Kidney (tissue), 22 donors: ENCODE measurements at places on chromosomes 2 and 18.
A peak's percentile ranks its signal among the peaks of the same experiment; 100 is the strongest.

DNA sequence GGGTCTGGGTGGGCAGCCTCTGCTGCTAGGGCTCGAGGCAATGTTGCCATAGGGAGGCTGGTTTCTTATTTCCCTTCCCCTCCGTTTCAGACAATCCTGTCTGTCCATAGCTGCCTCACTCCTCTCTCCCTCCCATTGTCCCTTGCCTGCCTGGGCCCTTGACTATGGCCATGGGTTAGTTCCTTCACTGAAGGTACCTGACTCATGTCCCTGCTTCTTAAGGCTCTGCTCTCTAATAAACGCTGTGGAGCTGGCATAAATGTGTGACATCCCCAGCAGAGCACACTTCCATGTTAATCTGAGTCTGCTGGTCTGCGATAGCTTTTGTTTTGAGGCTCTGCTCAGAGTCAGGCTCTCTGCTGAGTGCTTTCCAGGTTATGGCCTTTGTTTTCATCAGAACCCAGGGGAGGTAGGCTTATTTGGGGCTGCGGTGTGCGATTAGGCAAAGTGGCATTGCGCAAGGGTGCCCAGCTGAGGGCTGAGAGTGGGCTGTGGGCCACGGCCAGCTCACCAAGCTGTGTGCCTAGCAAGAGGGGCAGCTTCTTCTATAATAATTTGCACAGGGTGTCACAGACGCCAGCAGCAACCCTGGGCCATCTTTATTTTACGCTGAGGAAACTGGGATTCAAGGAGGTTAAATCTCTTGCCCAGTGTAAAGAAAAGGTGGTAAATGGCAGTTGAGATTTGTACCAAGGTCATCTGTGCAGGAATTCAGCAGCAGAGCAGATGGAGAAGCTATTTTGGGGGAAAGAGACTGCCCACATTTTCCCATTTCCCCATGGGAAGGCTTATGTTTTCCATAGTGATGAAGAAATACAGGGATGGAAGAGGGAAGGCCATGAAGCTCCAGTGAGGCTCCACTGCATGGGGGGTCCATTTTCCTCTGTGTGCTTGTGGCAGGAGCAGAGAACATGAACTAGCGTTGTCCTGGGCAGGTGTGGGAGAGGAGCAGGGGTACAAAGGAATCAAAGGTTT lies 25.6 kb downstream of the MRPL33 start:
- no peaks in the 10 kb centered on the region for H3K36me3 ChIP-seq
- DNase-seq: no peak
- peaks cover 10% of the 10 kb centered on the region for H3K4me1 ChIP-seq
- no peak overlapping the region for H3K4me3 ChIP-seq
- peak overlapping the region; percentile 32 for H3K27ac ChIP-seq

- peak overlapping the region; percentile 51 for H3K27ac ChIP-seq
- no peaks in the 10 kb centered on the region for H3K36me3 ChIP-seq
- DNase-seq: no peak
- no peak overlapping the region for H3K4me3 ChIP-seq
- H3K4me1 ChIP-seq: peaks cover 26% of the 10 kb centered on the region
Measured at GRCh38 chr18:75216212-75216910, 5.8 kb downstream of the TSHZ1 start.

- H3K27me3 ChIP-seq: no peaks in the 10 kb centered on the region
- H3K4me1 ChIP-seq: peaks cover 14% of the 10 kb centered on the region
- peak overlapping the region; percentile 75 for H3K27ac ChIP-seq
- DNase-seq: peak; percentile 75
Measured at GRCh38 chr2:118089139-118089800, 999 bp downstream of the INSIG2 start.

GRCh38 chr2:287911-288757 lies at the start of gene ALKAL2:
Gene ALKAL2 (minus strand): TSS chr2:288091. CDS start chr2:287835, 256 bp downstream.
- H3K36me3 ChIP-seq: no peaks in the 10 kb centered on the region
- peaks cover 6% of the 10 kb centered on the region for H3K27me3 ChIP-seq
- peaks cover 7% of the 10 kb centered on the region for H3K4me1 ChIP-seq
- peak within 1 kb of the TSS; percentile 63 for H3K4me3 ChIP-seq
- peak; percentile 74 for DNase-seq

DNA sequence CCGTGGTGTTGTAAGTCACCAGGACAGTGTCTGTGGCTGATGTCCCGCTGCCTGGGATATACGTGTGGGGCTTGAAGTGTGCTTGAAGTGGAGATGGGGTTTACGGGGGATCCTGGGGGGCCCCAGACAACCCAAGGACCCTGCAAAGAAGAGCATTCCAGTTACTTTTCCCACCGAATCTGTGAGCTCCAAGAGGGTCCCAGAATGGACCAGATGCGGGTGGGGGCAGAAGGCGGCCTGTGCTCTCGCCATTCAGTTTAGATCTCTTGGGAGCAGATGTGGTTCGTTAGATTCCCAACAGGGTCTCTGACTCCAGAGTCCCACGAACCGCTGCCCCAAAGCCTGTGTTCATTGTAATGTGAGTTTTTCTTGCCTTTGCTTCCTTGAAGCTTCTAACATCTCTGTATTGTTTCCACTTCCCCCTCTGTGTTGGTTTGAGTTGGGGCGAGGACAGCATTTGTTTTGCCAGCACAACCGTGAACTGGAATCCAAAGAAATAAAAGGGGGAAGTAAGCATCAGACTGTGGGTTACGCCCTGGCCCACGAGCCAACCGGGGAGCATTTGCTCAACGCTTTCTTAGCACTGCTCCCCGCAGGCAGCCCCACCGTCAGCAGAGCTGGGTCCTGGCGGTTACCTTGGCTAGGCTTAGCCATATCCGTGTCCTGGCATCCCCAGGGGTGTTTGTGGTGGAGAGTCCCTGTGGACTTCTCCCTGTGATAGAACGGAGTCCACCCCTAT lies 92.1 kb downstream of the SH3BP4 start:
- no peak overlapping the region for H3K4me3 ChIP-seq
- DNase-seq: no peak
- peaks cover 34% of the 10 kb centered on the region for H3K36me3 ChIP-seq
- peaks cover 5% of the 10 kb centered on the region for H3K4me1 ChIP-seq
- no peak overlapping the region for H3K27ac ChIP-seq

- H3K36me3 ChIP-seq: no peaks in the 10 kb centered on the region
- no peak overlapping the region for H3K4me3 ChIP-seq
- H3K27me3 ChIP-seq: no peaks in the 10 kb centered on the region
- H3K4me1 ChIP-seq: no peaks in the 10 kb centered on the region
- H3K27ac ChIP-seq: no peak overlapping the region
Measured at GRCh38 chr18:63575681-63576080, 11.5 kb upstream of the SERPINB13 start.

- H3K27ac ChIP-seq: no peak overlapping the region
- no peak overlapping the region for H3K4me3 ChIP-seq
- DNase-seq: no peak
Measured at GRCh38 chr2:82317012-82317411, 2012.5 kb upstream of the LRRTM1 start.

- peaks cover 19% of the 10 kb centered on the region for H3K4me1 ChIP-seq
- no peaks in the 10 kb centered on the region for H3K27me3 ChIP-seq
- no peak for DNase-seq
- H3K4me3 ChIP-seq: no peak overlapping the region
- H3K27ac ChIP-seq: peak overlapping the region; percentile 32
Measured at GRCh38 chr18:58139459-58140386, 95.7 kb downstream of the NEDD4L start.

- H3K4me3 ChIP-seq: peak overlapping the region; percentile 81
- H3K27me3 ChIP-seq: no peaks in the 10 kb centered on the region
- no peaks in the 10 kb centered on the region for H3K36me3 ChIP-seq
- H3K27ac ChIP-seq: no peak overlapping the region
- peak; percentile 80 for DNase-seq
Measured at GRCh38 chr18:35376393-35376741, 770 bp downstream of the ZNF396 start.

DNA sequence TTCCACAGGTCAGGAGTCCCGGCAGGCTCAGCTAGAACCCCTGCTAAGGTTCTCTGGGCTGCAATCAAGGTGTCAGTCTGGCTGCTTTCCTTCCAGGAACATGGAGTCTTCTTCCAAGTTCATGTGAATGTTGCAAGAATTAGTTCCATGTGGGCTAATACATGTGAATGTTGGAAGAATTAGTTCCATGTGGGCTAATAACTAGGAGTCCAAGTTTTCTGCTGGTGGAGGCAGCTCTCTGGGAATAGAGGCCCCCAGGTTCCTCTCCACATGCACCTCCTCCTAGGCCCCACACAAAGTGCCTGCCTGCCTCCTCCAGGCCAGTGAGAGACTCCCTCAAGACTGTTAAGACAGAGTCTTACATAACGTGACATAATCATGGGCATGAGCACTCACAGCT lies 140.8 kb upstream of the SLC35G4 start:
- no peak for DNase-seq
- H3K4me3 ChIP-seq: no peak overlapping the region
- no peaks in the 10 kb centered on the region for H3K36me3 ChIP-seq
- H3K27me3 ChIP-seq: no peaks in the 10 kb centered on the region
- no peak overlapping the region for H3K27ac ChIP-seq

- H3K27ac ChIP-seq: no peak overlapping the region
- no peak for DNase-seq
- H3K27me3 ChIP-seq: no peaks in the 10 kb centered on the region
- peaks cover under 1% of the 10 kb centered on the region for H3K4me1 ChIP-seq
Measured at GRCh38 chr18:22499421-22499820, 81.7 kb upstream of the CTAGE1 start.

- no peak overlapping the region for H3K27ac ChIP-seq
- peaks cover 7% of the 10 kb centered on the region for H3K4me1 ChIP-seq
- DNase-seq: no peak
- no peaks in the 10 kb centered on the region for H3K36me3 ChIP-seq
Measured at GRCh38 chr2:43329637-43330036, 103.2 kb upstream of the ZFP36L2 start.

DNA sequence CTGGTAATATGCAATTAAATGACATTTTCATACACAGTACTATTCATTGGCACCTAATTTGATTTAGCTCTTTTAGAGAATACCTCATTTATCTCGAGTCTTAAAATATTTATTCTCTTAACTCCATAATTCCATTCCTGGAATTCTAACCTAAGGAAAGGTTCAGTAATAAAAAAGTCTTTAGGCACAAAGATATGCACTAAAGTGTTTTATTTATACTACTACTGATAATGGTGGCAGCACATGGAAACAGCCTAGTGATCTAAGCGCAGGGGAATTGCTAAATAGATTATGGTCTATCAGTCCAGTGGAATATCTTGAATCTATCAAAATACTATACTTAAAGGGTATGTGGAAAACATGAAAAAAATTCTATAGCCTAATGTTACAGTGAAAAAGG lies 142.5 kb upstream of the LTBP1 start:
- no peaks in the 10 kb centered on the region for H3K27me3 ChIP-seq
- H3K27ac ChIP-seq: no peak overlapping the region
- DNase-seq: no peak
- H3K4me1 ChIP-seq: no peaks in the 10 kb centered on the region
- no peak overlapping the region for H3K4me3 ChIP-seq
- no peaks in the 10 kb centered on the region for H3K36me3 ChIP-seq

GRCh38 chr2:96952016-96952750 lies 34.2 kb downstream of the FAM178B start:
- no peak overlapping the region for H3K4me3 ChIP-seq
- no peaks in the 10 kb centered on the region for H3K36me3 ChIP-seq
- H3K27me3 ChIP-seq: no peaks in the 10 kb centered on the region
- no peaks in the 10 kb centered on the region for H3K4me1 ChIP-seq
- DNase-seq: no peak

- H3K4me1 ChIP-seq: peaks cover 4% of the 10 kb centered on the region
- no peak overlapping the region for H3K27ac ChIP-seq
- H3K27me3 ChIP-seq: peaks cover 86% of the 10 kb centered on the region
- no peaks in the 10 kb centered on the region for H3K36me3 ChIP-seq
- H3K4me3 ChIP-seq: no peak overlapping the region
Measured at GRCh38 chr2:156327835-156328695, 4.5 kb downstream of the NR4A2 start.

DNA sequence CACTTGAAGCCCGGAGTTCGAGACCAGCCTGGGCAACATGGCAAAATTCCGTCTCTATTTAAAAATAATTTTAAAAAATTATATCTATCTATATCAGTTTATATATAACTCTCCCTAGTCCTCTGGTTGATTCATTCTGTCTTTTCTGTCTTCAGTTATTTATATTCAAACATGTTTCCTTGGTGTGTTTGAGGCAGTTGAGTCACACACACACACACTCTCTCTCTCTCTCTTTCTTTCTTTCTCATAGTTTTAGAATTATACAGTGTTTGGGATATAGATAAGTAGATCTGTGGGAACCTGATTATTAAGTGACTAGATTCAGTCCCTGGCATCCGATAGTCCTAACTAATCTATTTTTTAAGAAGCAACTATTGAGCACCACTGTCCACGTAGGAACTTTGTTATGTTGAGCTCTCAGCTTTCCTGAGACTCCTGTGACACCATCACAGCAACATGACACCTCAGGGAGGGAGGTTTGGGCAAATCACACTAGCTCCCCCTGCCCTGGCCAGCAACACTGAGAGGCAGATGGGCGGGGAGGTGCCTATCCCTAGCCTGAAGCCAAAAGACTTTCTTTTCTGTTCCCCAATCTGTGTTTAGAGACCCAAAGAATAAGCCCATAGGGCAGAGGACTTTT lies 482.7 kb downstream of the DLGAP1 start:
- H3K4me3 ChIP-seq: no peak overlapping the region
- no peak overlapping the region for H3K27ac ChIP-seq
- H3K4me1 ChIP-seq: no peaks in the 10 kb centered on the region
- DNase-seq: no peak
- H3K36me3 ChIP-seq: no peaks in the 10 kb centered on the region
- no peaks in the 10 kb centered on the region for H3K27me3 ChIP-seq

GRCh38 chr2:20188201-20188600 lies 36.7 kb downstream of the SDC1 start:
- H3K4me1 ChIP-seq: peaks cover 55% of the 10 kb centered on the region
- no peaks in the 10 kb centered on the region for H3K36me3 ChIP-seq
- no peak overlapping the region for H3K4me3 ChIP-seq
- no peak overlapping the region for H3K27ac ChIP-seq
- no peak for DNase-seq

DNA sequence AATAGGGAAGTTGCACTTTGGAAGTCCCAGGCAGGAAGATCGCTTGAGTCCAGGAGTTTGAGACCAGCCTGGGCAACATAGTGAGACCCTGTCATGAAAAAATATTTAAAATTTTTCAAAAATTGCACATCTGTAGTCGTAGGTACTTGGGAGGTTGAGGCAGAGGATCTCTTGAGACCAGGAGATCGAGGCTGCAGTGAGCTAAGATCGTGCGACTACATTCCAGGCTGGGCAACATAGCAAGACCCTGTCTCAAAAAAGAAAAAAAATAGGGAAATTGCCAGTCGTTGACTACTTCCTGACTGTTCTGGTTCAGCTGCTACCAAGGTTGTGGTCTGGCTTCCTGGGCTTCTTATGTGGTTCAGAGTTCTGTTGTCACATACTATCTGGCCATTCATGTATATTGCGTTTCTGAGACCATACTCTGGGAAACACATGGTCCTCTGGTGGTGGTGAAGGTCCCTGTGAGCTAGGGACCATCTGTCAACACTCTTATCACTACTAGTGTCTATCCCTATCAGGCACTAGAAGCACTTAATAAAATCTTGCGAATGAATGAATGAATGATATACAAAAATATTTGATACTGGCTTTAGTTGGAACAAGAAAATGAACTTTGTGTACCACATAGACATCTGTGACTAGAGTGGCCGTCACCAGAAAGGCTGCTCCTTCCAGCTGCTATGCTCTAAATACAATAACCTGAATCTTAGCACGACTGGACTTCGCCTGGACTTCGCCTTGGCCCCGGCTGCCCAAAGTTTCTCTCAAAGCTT lies 861 bp upstream of the KLHL23 start:
- H3K4me3 ChIP-seq: peak overlapping the region; percentile 67
- DNase-seq: no peak
- H3K27ac ChIP-seq: no peak overlapping the region
- H3K27me3 ChIP-seq: no peaks in the 10 kb centered on the region
- no peaks in the 10 kb centered on the region for H3K4me1 ChIP-seq
